Activated CD4-positive, alpha-beta memory T cell treated with anti-CD3 and anti-CD28 coated beads, Interleukin-2, amount 10 ng/mL, durations not matched to agents 7 days and 5 days (primary cell): ENCODE measurements at places on chromosomes 7 and 10. TPM values are rescaled to one million over a fixed set of nuclear protein-coding genes. Genes with fewer than 3 reads are reported as not detected.

GRCh38 chr7:135098391-135098790 is 49.5 kb upstream of the TMEM140 start:
- H3K27me3 ChIP-seq: no peaks in the 10 kb centered on the region
- DNase-seq: no peak
- no peak overlapping the region for H3K4me3 ChIP-seq
- H3K27ac ChIP-seq: no peak overlapping the region
- peaks cover 2% of the 10 kb centered on the region for H3K4me1 ChIP-seq
- H3K36me3 ChIP-seq: no peaks in the 10 kb centered on the region

GRCh38 chr7:27389496-27389895 is 146.9 kb downstream of the EVX1 start:
- H3K27me3 ChIP-seq: peaks cover 29% of the 10 kb centered on the region
- no peaks in the 10 kb centered on the region for H3K36me3 ChIP-seq
- H3K27ac ChIP-seq: no peak overlapping the region

COX15 gene
- 39.0 TPM for total RNA-seq

DNA sequence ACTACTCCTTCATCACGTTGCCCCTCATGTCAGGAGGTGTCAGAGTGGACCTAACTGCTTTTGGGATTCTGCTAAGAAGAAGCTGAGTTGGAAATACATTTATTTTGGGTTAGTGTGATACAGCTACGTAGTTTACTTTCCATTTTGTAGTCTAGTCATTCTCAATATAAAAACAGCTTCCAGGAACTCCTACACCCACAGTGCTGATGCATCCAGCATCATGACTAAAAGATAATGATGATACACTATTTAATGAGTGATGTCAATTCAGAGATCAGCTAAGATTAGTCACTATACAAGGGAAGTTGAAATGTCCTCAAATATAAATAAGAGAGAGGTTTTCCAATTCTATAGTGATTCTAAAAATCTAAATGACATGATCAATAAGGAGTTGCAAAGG is 264.2 kb upstream of the SLC26A5 start:
- DNase-seq: no peak
- no peak overlapping the region for H3K4me3 ChIP-seq
- H3K4me1 ChIP-seq: no peaks in the 10 kb centered on the region
- H3K36me3 ChIP-seq: no peaks in the 10 kb centered on the region
- no peak overlapping the region for H3K27ac ChIP-seq
- H3K27me3 ChIP-seq: no peaks in the 10 kb centered on the region

- H3K4me1 ChIP-seq: no peaks in the 10 kb centered on the region
- H3K4me3 ChIP-seq: no peak overlapping the region
- peaks cover 8% of the 10 kb centered on the region for H3K27me3 ChIP-seq
- H3K36me3 ChIP-seq: peaks cover 4% of the 10 kb centered on the region
- no peak overlapping the region for H3K27ac ChIP-seq
Measured at GRCh38 chr10:3397846-3398245, 225.3 kb upstream of the PITRM1 start.

KLF14 gene
- not detected for total RNA-seq

DNA sequence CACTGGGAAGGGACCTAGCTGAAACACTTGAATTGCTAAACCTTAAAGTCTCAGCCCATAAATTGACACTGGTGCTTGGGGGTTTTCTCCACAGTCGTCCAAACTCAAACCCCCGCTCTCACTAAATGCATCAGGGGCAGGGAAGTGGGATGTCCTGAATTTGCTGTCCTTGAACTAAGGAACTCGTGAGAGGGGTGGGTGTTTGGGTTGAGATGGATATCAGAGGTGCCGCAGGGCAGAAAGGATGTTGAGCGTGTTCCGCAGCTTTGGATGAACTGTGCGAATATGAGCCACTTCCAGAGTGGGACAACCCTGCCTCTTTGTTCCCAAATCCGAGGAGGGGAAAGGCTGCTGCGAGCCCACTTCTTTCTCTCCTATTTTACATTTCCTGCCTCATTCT is 90.3 kb upstream of the LYZL2 start:
- no peak for DNase-seq
- H3K4me3 ChIP-seq: no peak overlapping the region
- no peak overlapping the region for H3K27ac ChIP-seq
- H3K27me3 ChIP-seq: no peaks in the 10 kb centered on the region

DNA sequence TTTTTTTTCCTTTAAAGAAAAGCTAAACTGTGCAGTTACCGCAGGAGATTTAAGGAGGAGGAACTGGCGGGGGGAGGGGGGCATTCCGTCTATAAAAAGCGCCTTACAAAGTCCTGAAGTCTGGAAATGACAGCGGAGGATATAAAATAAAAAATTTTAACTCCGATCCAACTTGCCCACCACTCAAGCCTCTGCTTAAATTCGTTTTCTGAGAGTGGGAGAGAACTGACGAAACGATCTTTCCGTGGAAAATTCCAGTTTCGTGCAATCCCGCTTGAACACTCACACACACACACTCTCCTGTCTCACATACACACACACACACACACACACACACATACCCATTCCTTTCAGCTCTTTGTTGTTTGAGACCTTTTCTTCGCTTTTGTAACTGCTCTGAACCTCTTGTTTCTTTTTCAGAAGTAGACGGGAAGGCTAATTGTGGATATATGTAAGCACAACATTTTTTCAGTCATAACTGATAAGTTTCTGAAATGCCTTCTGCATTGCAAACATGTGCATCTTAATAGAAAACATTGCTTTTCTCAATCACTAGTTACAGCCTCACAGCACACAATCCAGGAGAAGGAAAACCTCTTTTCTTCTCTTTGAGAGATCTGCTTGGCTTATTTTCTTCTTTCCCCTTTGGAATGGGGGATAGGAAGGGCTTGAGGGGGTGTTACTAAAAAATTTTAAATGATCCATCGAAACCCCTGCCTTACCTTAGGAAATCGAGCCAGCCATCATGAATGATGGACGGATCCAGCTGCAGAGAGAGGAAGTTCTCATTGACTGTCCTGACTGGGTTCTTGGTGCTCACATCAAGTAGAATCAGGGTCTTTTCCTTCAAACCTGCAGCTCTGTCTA is 628 bp downstream of the HPSE2 start:
- no peak overlapping the region for H3K27ac ChIP-seq
- H3K36me3 ChIP-seq: no peaks in the 10 kb centered on the region

PDK4 gene
- not detected for total RNA-seq

DNA sequence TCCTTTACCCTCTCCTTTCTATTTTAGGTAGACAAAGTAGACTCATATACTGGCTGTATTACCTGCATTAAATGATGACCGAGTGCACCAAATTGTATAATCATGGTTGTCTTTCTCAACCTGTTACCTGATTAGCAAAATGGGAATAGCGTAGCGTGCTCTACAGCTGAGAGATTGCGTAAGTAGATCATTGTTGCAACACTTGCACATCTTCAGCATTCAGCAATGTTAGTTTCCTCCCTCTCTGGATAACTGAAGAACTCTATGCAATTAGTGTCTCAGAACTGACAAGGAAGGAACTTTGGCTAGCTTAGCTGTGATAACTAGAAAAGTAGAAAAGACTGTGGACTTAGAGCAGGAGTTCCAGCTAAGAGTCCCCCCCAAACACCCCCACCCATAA is 787.4 kb downstream of the PHTF2 start:
- DNase-seq: no peak
- no peaks in the 10 kb centered on the region for H3K27me3 ChIP-seq
- no peak overlapping the region for H3K4me3 ChIP-seq
- no peaks in the 10 kb centered on the region for H3K4me1 ChIP-seq
- H3K27ac ChIP-seq: no peak overlapping the region

- H3K4me3 ChIP-seq: no peak overlapping the region
- H3K4me1 ChIP-seq: peaks cover 19% of the 10 kb centered on the region
- no peak overlapping the region for H3K27ac ChIP-seq
- DNase-seq: no peak
- H3K36me3 ChIP-seq: peaks cover 17% of the 10 kb centered on the region
Measured at GRCh38 chr7:37417107-37417474, 31.6 kb downstream of the ELMO1 start.

BAIAP2L1 gene
- 0.68 TPM for total RNA-seq

DNA sequence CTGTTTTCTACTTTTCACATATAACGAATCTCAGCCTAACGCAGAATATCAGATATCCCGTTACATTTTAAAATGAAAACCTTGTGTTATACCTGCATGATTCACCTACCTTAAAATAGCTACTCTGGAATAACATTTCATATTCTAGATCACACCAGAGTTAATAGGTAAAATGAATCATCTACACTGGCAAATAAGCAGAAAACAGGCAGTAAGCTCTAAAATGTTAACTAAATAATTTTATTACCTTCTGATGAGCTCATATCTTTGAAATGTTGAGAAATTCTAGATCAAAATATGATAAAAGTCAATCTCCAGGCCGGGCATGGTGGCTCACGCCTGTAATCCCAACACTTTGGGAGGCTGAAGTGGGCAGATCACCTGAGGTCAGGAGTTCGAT is 71.3 kb downstream of the CPEB3 start:
- no peaks in the 10 kb centered on the region for H3K27me3 ChIP-seq
- H3K27ac ChIP-seq: no peak overlapping the region
- DNase-seq: no peak
- H3K4me1 ChIP-seq: no peaks in the 10 kb centered on the region
- H3K4me3 ChIP-seq: no peak overlapping the region
- H3K36me3 ChIP-seq: peaks cover 7% of the 10 kb centered on the region

DNA sequence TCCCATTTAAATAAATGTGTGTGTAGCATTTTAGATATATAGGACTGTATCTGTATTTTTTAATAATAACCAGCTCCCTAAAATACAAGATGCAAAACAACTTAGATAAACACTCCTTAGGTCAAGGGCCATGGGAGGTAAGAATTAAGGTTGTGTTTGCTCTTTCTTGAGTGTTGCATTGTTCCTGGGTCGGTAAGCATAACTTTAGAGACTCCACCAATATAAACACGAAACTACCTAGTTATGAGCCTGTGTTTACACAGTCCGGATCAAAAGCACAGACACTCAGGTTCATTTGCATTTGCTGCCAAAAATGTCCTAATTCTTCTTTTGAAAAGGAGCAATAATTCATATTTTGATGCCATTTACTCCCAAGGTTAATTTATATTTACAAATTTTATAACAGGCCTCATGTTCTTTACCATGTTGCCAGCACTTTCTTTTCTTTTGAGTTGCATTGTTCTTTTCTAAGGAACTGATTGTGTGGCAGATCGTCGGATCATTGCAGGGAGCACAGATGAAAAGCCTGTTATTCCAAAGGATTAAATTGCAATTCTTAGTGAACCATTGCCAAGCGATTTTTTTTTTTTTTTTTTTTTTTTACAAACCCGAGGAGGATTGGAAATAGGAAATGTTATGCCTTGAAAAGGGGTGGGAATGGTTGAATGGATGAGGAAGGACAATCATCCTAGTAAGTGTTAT is 45.8 kb upstream of the GLCCI1 start:
- peaks cover 27% of the 10 kb centered on the region for H3K4me1 ChIP-seq
- no peaks in the 10 kb centered on the region for H3K36me3 ChIP-seq
- H3K27ac ChIP-seq: no peak overlapping the region
- H3K27me3 ChIP-seq: no peaks in the 10 kb centered on the region
- no peak for DNase-seq

DNA sequence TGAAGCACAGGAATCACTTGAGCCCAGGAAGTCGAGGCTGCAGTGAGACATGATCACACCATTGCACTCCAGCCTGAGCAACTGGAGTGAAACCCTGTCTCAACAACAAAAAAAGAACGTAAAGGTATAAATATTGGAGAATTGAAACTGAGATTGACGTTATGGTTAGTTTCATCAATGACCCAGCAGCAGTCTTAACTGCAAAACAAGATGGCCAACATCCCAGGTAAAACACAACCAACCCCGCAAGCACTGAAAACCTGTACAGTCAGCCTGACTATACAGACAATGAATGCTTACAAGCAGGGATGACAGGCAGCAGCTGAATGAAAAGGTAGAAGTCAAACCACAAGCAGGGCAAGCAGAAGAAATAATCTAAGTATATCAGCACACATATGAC is 34.7 kb downstream of the WAPL start:
- H3K36me3 ChIP-seq: peaks cover 48% of the 10 kb centered on the region
- H3K27ac ChIP-seq: peak overlapping the region; percentile 19
- H3K4me3 ChIP-seq: no peak overlapping the region
- DNase-seq: no peak

DNA sequence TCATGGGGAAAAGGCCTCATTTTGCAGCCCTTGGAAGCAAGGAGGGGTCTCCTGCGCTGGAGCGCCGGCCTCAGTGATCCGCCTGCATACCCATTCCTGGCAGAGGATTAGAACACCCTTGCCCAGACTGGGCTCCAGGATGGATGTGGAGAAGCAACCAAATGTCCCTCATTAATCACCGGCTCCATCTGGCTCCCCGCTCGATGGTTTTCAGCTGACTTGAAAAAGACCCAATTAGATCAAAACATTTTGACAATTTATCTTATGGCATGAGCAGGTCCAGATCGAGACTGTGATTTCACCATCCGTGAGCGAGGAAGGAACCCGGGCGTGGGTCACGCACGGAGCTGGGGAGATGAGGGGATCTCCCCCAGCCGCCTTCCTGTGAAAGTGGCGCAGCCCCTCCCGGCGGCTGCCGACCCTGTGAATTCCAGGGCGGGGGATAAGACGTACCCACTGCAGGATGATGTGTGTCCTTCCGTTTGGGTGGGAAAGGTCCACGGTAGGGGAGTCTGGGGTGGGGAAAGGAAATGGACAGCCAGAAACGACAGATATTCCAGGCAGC is 141.6 kb downstream of the EMX2 start:
- no peak overlapping the region for H3K27ac ChIP-seq
- DNase-seq: no peak
- H3K27me3 ChIP-seq: no peaks in the 10 kb centered on the region
- H3K4me3 ChIP-seq: no peak overlapping the region
- H3K36me3 ChIP-seq: no peaks in the 10 kb centered on the region

GRCh38 chr7:89232-90019 is 102.9 kb upstream of the FAM20C start:
- peak; percentile 17 for DNase-seq
- H3K4me3 ChIP-seq: no peak overlapping the region
- H3K27me3 ChIP-seq: peaks cover 2% of the 10 kb centered on the region

DNA sequence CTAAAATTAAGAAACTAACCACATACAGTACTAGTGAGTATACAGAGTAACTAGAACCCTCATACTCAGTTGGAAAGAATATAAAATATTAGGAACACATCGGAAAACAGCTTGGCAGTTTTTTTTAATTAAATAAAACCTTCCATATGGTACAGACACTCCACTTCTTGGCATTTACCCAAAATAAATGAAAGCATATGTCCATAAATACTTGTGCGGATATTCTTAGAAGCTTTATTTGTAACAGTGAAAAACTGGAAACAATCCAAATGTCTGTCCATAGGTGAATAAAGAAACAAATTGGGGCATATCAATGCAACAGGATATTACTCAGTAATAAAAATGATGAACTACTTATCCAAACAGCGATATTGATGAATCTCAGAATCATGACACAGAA is 410.0 kb downstream of the HTR7 start:
- no peaks in the 10 kb centered on the region for H3K36me3 ChIP-seq
- no peak overlapping the region for H3K4me3 ChIP-seq
- DNase-seq: no peak
- no peaks in the 10 kb centered on the region for H3K4me1 ChIP-seq
- H3K27ac ChIP-seq: no peak overlapping the region
